ENCODE measurements at places on chromosomes 1 and 21. TPM values are rescaled to one million over a fixed set of nuclear protein-coding genes. Genes with fewer than 3 reads are reported as not detected.

OSCP1 gene
- total RNA-seq: 3.5 TPM

HUNK gene
- 5.5 TPM for total RNA-seq

GJC2 gene
- 0.53 TPM for total RNA-seq

TINAGL1 gene
- total RNA-seq: 0.17 TPM

NR0B2 gene
- total RNA-seq: not detected

ADCY10 gene
- not detected for total RNA-seq

FCN3 gene
- not detected for total RNA-seq

MTMR11 gene
- 0.24 TPM for total RNA-seq
